Activated naive CD4-positive, alpha-beta T cell treated with anti-CD3 and anti-CD28 coated beads for 36 hours (primary cell): ENCODE measurements at places on chromosomes 5 and 9. TPM values are rescaled to one million over a fixed set of nuclear protein-coding genes. Genes with fewer than 3 reads are reported as not detected.

The TNPO1 gene
- 107 TPM for total RNA-seq

The TBC1D2 gene
- 2.5 TPM for total RNA-seq

- no peak overlapping the region for H3K27ac ChIP-seq
- H3K4me3 ChIP-seq = no peak overlapping the region
- no peaks in the 10 kb centered on the region for H3K36me3 ChIP-seq
Observed at GRCh38 chr9:4464911-4465513, 25.3 kb upstream of the SLC1A1 start.

DNA sequence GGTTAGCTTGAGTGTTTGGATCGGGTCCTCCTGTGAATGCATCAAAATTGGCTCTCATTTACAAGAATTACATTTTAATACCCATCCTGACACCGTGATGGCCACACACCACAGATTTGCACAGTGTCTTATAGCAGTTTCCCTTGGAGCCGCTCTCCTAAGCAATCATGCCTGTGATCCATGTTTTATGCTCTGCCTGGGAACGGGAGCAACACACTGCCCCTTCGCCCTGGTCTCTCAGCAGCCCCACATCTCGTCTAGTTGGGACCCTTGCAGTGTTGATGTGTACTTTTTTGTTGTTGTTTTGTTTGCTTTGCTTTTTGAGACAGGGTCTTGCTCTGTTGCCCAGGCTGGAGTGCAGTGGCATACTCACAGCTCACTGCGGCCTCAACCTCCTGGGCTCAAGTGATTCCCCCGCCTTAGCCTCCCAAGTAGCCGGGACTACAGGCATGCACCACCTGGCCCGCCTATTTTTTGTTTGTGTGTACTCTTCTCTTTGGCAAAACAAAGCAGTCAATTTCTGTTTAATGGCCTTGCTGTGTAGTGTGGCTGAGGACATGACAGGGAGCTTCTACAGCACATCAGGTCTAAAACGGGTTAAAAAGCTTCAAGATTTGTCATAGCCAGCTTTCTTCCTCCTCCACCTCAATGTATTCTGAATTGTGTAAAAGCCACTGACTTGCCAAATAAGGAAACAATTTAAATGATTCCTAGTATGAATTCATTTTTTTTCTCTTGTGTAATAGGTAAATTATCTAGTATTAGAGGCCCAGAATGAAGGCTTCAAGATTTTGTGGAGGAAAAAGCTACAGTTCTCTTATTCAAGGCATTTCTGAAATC, 101.6 kb upstream of the TBCA start:
- H3K4me1 ChIP-seq = peaks cover 20% of the 10 kb centered on the region
- no peak overlapping the region for H3K27ac ChIP-seq
- H3K27me3 ChIP-seq = no peaks in the 10 kb centered on the region
- DNase-seq = no peak

GRCh38 chr5:30650311-30650710, 543.2 kb upstream of the CDH6 start:
- no peak overlapping the region for H3K27ac ChIP-seq
- H3K36me3 ChIP-seq = no peaks in the 10 kb centered on the region
- no peaks in the 10 kb centered on the region for H3K4me1 ChIP-seq
- DNase-seq = no peak
- no peaks in the 10 kb centered on the region for H3K27me3 ChIP-seq

- no peaks in the 10 kb centered on the region for H3K27me3 ChIP-seq
- H3K4me3 ChIP-seq = no peak overlapping the region
- peaks cover 43% of the 10 kb centered on the region for H3K4me1 ChIP-seq
- peaks cover 83% of the 10 kb centered on the region for H3K36me3 ChIP-seq
Observed at GRCh38 chr9:101403516-101404285, 5.0 kb downstream of the ZNF189 start.

DNA sequence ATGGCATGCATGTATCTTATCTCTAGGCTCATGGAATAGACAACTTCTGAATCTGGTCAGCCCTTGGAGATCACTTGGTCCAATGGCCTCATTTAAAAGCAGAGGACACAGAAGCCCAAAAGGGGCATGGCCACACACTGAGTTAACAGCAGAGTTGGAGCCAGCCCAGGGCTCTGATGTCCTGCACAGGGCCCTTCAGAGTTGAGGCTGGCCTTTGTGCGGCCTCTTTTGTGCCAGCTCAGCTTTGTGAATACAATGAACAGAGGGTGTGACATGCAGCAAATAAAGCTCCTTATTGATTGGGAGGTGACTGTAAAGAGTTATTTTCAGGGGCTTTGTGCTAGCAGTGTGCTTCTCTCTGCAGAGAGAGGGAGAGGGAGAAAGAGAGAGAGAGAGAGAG, 150.1 kb upstream of the STK32A start:
- no peak overlapping the region for H3K27ac ChIP-seq
- H3K4me3 ChIP-seq = no peak overlapping the region
- no peak for DNase-seq
- H3K36me3 ChIP-seq = no peaks in the 10 kb centered on the region
- H3K27me3 ChIP-seq = no peaks in the 10 kb centered on the region
- no peaks in the 10 kb centered on the region for H3K4me1 ChIP-seq

GRCh38 chr5:178193251-178193809, 6.2 kb upstream of the GMCL2 start:
- H3K27me3 ChIP-seq = peaks cover 6% of the 10 kb centered on the region
- H3K4me1 ChIP-seq = peaks cover 2% of the 10 kb centered on the region
- no peak overlapping the region for H3K27ac ChIP-seq
- no peak for DNase-seq

DNA sequence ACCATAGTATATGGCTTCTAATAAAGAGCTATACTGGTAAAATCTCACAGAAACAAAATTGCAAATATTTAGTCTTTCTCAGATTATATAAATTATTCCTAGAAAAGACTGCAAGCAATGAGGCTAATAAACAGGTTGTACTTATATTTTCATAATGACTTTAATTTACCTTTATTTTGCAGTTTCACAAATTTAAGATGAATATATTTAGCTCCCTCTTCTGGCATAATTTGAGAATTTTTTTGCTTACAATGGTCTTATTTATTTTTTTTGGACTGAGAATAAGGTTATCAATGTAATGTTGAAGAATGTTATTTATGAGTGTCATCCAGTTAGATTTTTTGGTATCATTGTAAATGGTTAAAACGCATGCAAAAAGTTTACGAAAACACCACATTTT, 56.7 kb downstream of the PIK3R1 start:
- peak overlapping the region; percentile 36 for H3K27ac ChIP-seq
- no peaks in the 10 kb centered on the region for H3K27me3 ChIP-seq
- H3K4me1 ChIP-seq = peaks cover 82% of the 10 kb centered on the region
- DNase-seq = no peak

DNA sequence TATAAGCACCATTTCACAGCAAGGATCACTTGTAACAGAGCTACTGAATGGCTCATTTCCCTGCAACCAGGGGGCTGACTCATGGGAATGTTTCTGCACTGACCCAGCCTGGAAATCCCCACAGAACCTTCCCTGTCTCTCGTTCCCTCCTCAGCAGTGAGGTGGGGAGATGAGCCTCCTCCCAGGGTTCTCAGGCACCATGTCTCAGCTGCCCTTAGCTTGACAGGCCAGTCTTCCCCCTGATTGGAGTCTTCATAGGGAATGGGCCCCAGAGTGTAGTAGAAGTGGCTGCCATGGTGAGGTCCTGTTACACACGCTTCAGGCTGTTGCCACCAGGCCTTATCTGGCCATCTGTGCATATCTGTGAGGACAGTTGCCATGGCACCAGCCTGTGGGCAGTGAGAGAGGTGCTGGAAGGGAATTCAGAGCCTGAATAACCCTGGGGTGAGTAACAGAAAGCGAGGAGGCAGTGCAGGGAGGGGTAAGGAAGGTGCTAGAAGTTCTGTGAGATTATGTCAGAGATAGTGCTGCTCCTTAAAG, 324.4 kb downstream of the ENC1 start:
- DNase-seq = peak; percentile 52
- no peak overlapping the region for H3K4me3 ChIP-seq
- peaks cover 18% of the 10 kb centered on the region for H3K27me3 ChIP-seq
- H3K27ac ChIP-seq = no peak overlapping the region
- no peaks in the 10 kb centered on the region for H3K36me3 ChIP-seq
